ENCODE measurements at places on chromosomes 5 and 9.

DNA sequence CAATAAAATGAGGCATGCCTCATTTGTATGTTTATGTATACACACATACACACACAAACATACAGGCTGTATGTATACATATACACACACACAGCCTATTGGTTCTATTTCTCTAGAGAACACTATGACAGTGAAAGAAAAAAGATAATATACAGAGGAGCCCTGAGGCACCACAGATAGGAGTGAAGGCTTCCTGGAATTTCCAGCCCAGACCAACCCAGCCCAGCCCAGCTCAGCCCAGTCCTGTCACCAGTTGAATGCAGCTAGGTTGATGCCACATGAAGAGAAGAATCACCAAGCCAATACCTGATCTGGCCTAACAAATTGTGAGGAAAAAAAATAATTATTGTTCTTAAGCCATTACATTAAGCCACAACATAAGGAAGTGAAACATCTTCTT is 126.9 kb upstream of the PDE4D start:
- no peak overlapping the region for H3K27ac ChIP-seq
- no peaks in the 10 kb centered on the region for H3K4me1 ChIP-seq

GRCh38 chr9:133964463-133964862 is 27.7 kb downstream of the VAV2 start:
- no peaks in the 10 kb centered on the region for H3K36me3 ChIP-seq
- H3K4me1 ChIP-seq, result no peaks in the 10 kb centered on the region
- H3K27ac ChIP-seq, result no peak overlapping the region
- H3K27me3 ChIP-seq, result no peaks in the 10 kb centered on the region
- DNase-seq, result no peak
- H3K4me3 ChIP-seq, result no peak overlapping the region

DNA sequence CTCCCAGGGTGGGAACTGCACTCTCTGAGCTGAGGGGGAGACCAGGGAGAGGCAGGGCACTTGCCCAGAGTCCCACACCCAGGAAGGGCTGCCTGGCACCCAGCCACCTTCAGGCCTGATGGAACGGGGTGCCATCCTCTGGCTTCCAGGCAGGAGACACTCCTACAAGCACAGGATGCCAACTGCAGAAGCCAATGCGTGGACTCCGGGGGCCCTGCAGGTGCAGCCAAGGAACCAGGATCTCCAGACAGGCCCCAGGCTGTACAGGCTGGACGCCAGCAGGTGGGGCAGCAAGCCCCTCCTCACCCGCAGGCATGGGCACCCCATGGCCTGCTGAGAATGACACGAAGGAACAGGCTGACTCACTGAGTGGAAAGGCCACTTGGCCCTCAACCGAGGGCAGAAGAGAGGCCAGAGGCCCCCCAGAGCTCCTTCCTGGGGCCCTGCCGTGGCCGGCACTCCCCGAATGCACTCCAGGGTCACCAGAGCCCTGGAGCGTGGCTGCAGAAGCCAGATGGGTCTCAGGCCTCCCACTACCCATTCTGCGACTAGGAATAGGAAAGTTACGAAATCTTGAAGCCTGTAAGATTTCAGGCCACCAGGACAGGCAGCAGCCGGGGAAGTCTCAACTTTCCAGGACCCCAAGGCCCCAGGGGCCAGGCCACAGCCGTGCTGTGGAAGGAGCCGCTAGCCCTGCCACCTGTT is 15.7 kb downstream of the NACC2 start:
- no peaks in the 10 kb centered on the region for H3K27me3 ChIP-seq
- no peak overlapping the region for H3K4me3 ChIP-seq
- DNase-seq, result no peak
- peaks cover 34% of the 10 kb centered on the region for H3K4me1 ChIP-seq
- peak overlapping the region; percentile 65 for H3K27ac ChIP-seq

DNA sequence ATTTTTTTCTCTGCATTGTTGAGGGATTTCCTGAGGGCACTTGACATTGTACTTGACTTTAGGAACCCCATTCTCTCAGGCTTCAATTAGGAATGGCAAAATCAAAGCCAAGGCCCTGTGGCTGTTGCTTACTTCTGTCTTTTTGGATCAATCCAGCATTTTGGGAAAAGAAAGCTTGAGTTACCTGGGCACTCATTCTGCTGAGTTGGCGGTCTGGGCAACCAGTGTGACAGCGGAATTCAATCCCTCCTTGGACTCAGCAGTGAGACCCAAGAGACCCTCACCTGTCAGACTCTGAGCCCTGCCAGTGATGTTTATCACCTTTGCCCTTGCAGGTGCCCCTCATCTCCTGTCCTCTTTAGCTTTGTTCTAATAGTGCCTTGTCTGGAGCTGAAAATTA is 225.3 kb downstream of the PAPPA start:
- H3K27ac ChIP-seq, result no peak overlapping the region
- H3K4me1 ChIP-seq, result no peaks in the 10 kb centered on the region
- H3K4me3 ChIP-seq, result no peak overlapping the region
- H3K36me3 ChIP-seq, result no peaks in the 10 kb centered on the region

DNA sequence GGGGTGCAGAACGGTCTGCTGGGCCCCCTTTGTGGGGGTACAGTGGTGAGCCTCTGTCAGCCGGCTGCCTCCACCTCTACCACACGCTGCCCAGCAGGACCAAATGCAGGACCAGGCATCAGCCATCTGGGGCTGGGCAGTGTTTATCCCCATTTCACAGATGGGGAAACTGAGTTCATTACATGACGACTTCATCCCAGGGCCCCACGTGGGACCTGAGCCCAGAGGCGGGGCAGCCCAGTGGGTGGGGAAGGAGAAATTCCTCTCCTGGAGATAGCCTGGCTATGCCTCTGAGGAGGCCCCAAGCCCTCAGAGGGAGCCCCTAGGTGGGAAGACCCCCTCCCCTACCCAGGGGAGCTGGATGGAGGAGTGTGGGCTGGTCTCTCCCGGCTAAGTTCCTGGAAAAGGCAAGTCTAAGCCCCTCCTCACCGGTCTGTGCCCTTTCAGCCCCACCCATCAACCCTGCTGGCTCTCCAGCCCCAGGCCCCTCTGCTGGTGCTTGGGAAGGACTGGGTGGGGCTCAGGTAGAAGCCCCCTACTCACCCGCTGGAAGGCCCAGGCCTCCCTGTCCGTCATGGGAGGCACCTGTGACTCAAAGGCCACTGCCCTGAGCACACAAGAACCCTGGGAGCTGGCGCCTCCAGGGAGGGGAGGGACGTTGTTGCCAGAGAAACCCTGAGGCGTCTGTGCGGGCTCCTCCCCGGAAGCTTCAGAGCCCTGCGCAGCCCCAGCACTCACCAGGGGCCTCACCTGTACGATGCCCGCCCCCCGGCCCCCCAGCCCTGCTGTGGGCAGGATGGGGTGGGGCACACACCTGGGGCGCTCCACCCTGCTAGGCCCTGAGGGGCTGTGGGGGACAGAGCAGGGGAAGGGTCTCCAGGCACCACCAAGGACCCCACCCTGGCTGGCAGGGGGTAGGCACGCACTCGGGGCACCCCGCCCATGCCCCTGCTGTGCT is 7.4 kb upstream of the CCDC187 start:
- H3K36me3 ChIP-seq, result no peaks in the 10 kb centered on the region
- no peak overlapping the region for H3K27ac ChIP-seq
- peaks cover 4% of the 10 kb centered on the region for H3K27me3 ChIP-seq
- H3K4me3 ChIP-seq, result no peak overlapping the region

DNA sequence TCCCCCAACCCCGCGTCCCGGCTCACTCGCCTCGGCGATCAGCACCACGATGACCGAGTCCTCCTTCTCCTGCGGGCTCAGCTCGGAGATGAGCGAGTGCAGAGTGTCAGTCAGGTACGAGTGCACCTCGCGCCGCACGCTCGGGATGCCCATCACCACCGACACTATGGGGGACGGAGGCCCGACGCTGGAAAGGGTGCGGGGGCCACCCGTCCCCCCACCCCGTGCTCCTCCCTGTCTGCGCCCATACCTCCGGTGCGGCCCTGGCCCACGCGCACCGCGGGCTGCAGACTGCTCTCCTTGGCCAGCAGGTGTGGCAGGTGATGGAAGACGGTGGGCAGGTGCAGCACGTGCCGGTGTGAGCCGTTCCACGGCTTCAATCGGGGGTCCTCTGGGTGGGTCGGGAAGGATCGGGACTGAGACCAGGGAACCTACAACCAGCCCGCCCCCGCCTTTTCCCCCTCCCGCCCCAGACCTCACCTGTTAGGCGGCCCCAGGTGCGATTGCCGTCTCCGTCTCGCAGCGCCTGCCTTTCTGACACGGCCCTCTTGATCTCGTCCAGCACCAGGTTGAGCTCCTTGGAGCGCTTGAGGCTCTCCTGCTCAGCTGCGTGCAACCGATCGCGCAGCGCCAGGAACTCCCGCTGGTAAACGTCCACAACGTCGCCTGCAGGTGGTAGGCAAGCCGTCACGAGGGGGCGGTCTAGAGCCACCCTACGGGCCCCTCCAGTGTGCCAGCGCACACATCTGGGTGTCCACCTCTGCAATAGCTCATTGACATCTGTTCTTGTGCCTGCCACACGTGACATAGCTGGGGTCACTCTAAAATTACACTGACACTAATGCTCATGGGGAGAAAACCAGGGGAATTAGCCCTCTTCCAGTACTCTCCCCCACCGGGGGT is 5.1 kb downstream of the MGAT4B start:
- H3K4me3 ChIP-seq, result no peak overlapping the region
- H3K36me3 ChIP-seq, result peaks cover 43% of the 10 kb centered on the region
- H3K27me3 ChIP-seq, result no peaks in the 10 kb centered on the region
- no peak for DNase-seq
- no peak overlapping the region for H3K27ac ChIP-seq

GRCh38 chr9:88684046-88684445 is 149.1 kb downstream of the NXNL2 start:
- H3K27me3 ChIP-seq, result no peaks in the 10 kb centered on the region
- no peaks in the 10 kb centered on the region for H3K36me3 ChIP-seq

Data from ascending aorta (tissue), 2 donors.